ENCODE measurements at places on chromosomes 7 and 10.

DNA sequence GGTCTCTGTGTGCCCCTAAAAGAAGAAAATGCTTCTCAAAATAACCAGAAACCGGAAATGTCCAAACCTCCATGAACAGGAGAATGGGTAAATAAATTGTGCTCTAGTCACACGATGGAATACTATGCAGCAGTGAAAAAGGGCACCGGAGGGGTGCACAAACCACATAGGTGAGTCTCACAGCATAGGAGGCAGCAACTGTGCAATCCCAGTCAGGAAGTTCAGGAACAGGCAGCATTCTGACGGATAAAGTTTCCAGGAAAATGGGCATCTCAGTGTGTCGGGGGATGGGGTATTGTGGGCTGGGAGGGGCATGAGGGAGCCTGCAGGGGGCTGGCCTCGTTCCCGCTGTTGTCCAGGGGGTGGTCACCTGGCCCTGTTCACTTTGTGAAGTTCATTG, 63.1 kb downstream of the MICALL2 start:
- H3K27me3 ChIP-seq: peaks cover 51% of the 10 kb centered on the region
- no peak overlapping the region for H3K4me3 ChIP-seq
- no peak for DNase-seq
- H3K36me3 ChIP-seq: no peaks in the 10 kb centered on the region

DNA sequence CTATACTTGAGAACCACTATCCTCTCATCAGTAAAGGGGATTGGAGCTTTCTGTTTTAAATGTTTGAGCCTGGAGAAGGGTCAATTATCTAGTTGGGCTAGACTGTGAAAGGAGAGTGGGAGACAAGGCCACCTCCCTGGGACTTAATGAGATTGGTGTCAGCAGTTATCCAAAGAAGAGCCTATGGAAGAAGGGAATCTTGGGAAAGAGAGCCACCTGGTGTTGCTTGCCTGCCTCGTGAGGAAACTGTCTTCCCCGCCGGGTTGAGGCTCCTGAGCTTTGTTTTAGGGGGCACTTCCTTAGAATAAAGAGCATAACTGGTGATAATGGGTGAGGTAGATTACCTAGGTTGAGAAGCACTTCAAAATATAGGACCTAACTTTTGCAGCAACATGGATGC, 32.0 kb upstream of the ABCB4 start:
- H3K27me3 ChIP-seq: no peaks in the 10 kb centered on the region
- no peaks in the 10 kb centered on the region for H3K36me3 ChIP-seq
- H3K4me3 ChIP-seq: no peak overlapping the region
- no peak overlapping the region for H3K27ac ChIP-seq

GRCh38 chr10:94349327-94349726, 13.4 kb downstream of the NOC3L start:
- H3K27me3 ChIP-seq: no peaks in the 10 kb centered on the region
- H3K36me3 ChIP-seq: peaks cover 6% of the 10 kb centered on the region
- H3K4me3 ChIP-seq: no peak overlapping the region
- no peak for DNase-seq

DNA sequence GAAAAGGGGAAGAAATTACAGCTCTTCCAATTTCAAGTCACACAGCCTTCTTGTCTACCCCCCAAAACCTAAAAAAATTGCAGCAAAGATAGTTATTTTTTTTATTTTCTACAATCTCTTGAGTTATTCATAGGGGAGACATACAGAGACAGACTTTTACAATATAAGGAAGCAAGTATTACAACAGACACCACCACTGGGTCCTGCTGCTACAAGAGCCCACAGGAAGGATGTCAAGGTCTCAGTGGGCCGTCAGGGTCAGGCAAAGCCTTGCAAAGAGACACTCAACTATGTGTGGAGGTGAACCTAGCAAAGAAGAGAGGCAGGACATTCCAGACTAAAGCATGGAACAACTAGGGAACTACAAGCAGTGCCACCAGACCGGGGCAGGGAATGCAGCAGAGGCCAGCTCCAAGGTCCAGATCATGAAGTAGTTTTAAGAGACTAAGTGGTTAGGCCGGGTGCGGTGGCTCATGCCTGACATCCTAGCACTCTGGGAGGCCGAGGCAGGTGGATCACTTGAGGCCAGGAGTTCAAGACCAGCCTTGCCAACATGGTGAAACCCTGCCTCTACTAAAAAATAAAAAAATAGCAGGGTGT, 28.2 kb upstream of the ZCCHC24 start:
- H3K4me1 ChIP-seq: no peaks in the 10 kb centered on the region
- no peak overlapping the region for H3K27ac ChIP-seq
- DNase-seq: no peak
- H3K4me3 ChIP-seq: no peak overlapping the region
- peaks cover 56% of the 10 kb centered on the region for H3K27me3 ChIP-seq

GRCh38 chr7:35030848-35031247, 6.4 kb downstream of the DPY19L1 start:
- DNase-seq: no peak
- peaks cover 26% of the 10 kb centered on the region for H3K4me1 ChIP-seq
- no peaks in the 10 kb centered on the region for H3K36me3 ChIP-seq
- H3K27me3 ChIP-seq: no peaks in the 10 kb centered on the region

Measured in T-helper 17 cell (primary cell).